Fibroblast of skin of left quadriceps (primary cell): ENCODE measurements at places on chromosomes 6 and 20.

- DNase-seq, result no peak
Measured at GRCh38 chr20:10239954-10240353, 21.3 kb downstream of the SNAP25 start.

GRCh38 chr6:33639559-33639958, 18.4 kb downstream of the ITPR3 start:
- DNase-seq, result no peak

- no peak for DNase-seq
Measured at GRCh38 chr6:158408013-158408412, 95.7 kb downstream of the TULP4 start.

DNA sequence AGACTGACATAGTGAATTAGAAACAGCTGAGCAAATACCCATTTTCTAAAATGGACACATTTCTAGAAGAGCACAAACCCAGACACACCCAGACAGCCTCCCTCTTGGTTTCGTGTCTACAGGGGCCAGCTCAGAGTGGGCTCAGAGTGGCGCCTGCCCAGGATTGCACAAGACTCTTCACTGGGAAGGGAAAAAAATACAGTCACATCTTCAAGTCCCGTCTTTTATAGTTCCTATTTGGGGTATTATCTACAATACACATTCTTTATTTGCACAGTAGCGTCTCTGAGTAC, 246.1 kb upstream of the AFDN start:
- no peak for DNase-seq

DNA sequence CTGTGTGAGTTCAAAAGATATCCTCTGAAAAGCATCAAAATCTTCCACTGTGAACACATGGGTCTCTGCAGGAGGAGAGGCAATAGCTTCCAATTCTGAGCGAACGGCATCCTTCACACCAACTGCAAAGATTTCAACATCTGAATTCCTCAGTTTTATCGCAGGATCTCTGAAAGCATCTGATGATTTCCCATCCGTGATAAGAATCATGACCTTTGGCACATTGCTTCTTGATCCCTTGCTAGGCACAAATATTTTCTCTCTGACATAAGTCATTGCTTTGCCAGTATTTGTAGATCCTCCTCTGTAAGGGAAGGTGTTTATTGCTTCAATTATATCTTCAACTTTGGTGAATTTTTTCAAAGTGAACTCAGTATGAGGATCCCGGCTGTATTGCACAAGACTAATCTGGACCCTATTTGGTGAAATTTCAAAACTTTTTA, 22.7 kb downstream of the COL12A1 start:
- peak; percentile 97 for DNase-seq

GRCh38 chr6:69994251-69994650, 127.9 kb downstream of the COL19A1 start:
- no peak for DNase-seq

- DNase-seq, result no peak
Measured at GRCh38 chr6:21070620-21071019, 522.9 kb upstream of the SOX4 start.

DNA sequence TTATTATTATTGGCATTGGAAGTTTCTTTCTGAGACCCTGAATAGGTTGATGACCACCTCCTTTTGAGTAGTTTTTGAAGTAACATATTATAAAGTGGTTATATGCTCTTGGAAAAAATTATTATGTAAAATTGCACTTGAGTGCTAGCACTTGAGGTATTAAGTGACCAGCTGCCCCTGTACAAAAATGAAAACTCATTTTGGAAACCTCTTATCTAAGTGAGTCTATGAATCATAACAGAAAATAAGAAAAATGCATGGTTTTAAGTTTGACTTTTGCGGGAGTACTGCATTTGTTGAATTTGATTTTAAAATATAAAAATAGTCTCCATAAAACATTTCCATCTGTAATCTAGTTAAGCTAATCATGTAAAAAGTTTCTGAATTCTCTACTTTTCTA, 248.3 kb downstream of the TMEM242 start:
- DNase-seq, result no peak

DNA sequence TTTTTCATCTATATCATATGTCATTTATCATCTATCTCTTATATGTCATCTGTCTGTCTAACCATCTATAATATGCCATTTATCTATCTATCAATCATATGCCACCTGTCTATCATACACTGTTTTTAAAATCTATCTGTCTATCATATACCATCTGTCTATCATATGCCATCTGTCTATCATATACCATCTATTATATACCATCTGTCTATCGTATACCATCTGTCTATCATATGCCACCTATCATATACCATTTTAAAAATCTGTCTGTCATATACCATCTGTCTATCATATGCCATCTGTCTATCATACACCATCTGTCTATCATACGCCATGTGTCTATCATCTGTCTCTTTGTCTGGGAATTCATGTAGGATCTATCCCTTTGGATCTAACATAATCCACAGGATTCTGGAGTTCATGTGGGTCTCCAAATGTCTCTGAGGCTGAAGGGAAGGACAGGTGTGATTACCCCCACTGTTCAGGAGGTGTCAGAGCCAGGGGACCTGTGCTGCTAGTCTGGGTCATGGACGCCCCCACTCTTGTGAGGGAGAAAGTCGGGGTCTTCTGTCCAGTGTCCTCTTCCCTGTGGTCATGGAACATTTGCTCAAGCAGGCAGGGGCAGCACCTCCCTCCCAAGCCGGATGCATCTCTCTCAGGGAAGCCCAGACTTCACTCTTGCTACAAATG, 36.9 kb upstream of the FRMD1 start:
- DNase-seq, result no peak
